Eye (tissue), 1 donor: ENCODE measurements at places on chromosomes 2 and 18.

DNA sequence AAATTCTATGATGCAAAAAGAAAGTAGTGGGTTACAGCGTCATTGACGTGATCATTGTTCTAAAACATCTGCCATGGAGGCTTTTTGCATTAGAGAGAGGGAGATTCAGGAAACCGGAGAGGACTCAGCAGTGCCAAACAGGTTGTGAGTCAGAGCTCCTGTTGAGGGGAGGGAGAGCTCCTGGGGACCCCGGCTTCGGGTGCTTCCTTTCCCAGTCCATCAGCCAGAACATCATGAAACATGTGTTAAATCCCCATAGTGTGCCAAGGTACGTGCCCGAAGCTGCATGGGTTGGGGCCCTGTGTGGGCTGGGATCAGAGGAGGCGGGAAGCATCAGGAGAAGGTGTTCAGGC is 791 bp upstream of the CYRIA start:
- DNase-seq: no peak

DNA sequence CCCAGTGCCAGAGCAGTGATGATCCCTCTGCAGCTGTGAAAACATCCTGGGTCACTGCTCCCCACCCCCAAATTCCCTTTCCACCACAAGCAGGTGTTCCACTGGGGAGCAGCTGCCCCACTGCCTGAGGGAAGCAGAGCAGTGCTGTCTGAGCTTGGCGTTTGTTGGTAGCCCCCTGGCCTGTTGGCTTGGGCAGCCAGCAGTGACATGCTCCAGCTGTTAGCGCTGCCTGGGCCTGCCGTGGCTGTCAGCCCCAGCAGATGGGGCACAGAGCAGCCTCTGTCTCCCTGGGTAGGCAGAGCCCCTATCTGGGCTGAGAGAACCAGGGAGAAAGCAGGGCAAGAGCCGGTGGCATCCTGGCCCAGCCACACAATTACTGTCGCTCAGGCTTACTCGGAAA is 247.7 kb downstream of the GLI2 start:
- peak; percentile 32 for DNase-seq

GRCh38 chr2:64541547-64541946 is 17.4 kb downstream of the AFTPH start:
- no peak for DNase-seq

GRCh38 chr2:86017901-86018896 is 87.5 kb downstream of the POLR1A start:
- DNase-seq: no peak

GRCh38 chr2:177051278-177051677 is 161.3 kb upstream of the HNRNPA3 start:
- DNase-seq: no peak

GRCh38 chr2:177597759-177598158 is 205.2 kb downstream of the AGPS start:
- DNase-seq: peak; percentile 44

GRCh38 chr2:23468474-23469141 is 83.6 kb downstream of the KLHL29 start:
- no peak for DNase-seq

DNA sequence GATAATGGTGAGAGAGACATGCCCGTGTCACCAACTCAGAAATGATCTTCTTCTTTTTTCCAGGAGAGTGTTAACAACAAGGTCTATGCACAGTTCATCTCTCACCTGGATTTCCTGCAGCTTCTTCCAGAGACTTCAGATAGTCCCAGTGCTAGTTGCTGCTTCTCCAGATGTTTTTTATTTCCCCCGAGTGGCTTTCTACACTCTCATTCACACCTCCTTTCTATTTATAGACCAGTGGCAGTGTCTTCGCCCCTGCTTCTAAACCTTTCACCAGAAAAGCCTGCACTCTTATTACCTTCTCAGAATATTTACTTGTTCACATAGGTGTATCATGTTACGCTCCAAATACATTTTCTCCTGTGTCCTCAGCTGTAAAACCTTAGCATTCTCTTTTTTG is 558.8 kb upstream of the CHAC2 start:
- no peak for DNase-seq

DNA sequence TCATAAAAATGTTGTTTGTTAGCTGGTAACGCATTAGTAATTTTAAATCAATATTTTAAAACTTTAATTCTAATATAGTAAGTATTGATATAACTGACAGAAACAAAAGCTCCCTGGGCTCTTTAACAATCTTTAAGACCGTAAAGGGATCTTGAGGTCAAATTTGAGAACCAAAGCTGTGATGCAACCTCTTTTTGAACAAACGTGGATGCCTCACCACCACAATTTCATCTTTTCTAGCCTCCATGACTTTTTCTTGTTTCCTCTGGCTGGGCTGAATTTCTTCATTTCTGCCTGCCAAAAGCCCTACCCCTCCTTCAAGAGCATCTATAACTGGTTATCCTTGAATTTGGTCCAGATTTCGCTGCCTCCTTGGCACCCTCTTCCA is 563 bp upstream of the POLE4 start:
- no peak for DNase-seq

DNA sequence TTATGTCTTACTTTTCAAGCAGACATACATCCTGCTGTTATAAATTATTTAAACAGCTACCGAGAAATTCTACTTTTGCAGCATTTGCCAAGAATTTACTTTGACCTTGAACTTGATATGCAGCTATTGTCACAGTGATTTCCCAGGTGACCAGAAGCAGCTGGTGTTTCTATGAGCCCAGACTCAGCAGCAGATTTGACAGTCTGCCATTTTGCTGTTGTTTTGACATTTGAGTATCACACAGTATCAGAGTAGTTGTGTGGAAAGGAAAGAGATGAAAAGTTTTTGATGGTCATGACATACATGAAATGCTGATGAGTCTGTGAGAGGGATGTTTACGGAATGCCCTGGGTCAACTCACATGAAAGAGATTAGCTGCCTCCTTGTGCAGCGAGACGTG is 6.6 kb upstream of the CCDC195 start:
- peak; percentile 67 for DNase-seq

DNA sequence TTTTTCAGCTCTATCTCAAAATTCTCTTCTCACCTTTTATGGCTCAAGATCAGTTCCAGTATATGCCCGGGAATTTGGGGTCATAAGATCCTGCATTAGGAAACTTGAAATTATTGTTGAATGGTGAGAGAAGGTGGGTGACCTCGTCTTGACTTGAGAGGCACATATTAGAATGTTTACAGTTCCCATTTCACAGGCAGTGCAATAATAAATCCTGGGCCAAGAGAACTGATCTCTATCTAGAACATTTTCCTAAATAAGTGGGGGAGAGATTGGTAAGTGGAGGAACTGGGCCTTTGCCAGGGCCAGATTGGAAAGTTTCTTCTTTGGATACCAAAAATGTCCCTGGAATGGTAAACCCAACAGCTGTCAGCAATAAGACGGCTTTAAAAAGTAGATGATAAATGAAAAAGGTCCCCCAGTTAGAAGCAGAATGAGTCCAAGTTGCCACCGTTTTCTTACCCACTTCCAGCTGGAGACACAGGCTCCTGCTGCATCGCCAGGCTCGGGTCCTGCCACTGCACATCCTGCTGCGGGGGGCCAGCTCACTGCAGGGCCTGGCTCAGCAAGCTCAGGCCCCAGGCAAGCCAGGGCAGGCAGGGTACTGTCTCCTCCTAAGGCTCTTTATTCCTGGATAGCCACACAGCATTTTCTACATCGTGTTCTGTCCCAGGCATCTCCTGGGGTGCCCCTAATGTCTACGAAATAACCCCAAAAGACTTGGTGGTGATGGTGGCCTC is 126.4 kb upstream of the EPAS1 start:
- no peak for DNase-seq

DNA sequence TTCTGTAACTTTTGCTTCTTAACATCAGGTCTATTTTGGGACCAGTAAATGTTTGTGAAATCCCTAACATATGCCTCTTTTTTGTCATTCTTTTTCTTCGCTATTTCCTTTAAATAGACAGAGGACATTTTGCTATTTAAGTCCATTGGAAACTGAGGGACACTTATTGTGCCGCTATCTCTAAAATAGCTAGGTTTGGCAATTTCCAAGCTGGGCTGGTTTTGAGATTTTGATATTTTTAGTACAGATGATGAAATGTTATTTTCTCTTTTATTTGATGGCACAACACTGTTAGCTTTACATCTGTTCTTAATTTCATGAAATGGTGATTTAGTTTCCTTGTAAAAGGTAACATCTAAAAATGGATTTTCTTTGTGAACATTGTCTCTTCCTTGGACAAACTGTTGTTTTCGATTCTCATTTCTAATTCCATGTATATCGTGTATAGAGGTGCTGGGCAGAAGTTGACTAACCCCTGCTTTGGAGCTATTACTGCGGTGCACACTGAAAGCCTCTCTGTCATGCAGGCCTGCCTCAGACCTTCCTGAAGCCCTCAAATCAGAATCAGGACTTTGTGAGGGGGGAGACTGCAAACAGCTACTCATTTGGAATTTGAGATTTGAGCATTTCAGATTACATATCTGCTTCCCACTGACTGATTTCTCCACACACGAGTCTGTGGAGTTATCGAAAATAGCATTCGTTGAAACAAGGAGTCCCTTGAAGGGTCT is 594 bp downstream of the RAD51AP2 start:
- no peak for DNase-seq

DNA sequence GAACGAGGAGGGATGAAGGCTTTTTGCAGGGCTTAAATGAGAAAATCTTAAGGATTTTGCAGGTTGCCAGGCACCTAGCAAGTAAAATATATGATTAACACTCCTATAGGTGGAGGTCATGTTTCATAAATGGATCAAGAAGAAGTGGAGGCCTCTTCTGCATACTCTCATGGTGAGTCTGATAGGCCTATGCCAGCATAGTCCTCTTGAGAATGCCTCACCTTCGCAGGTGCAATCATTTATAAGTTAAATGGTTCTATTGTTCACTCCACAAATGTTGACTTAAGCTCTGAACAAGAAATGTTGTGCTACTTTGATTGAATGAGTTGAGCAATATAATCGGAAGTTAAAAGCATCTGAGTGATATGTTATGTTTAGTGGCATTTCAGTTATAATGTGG is 12.1 kb downstream of the LRRTM1 start:
- DNase-seq: no peak

DNA sequence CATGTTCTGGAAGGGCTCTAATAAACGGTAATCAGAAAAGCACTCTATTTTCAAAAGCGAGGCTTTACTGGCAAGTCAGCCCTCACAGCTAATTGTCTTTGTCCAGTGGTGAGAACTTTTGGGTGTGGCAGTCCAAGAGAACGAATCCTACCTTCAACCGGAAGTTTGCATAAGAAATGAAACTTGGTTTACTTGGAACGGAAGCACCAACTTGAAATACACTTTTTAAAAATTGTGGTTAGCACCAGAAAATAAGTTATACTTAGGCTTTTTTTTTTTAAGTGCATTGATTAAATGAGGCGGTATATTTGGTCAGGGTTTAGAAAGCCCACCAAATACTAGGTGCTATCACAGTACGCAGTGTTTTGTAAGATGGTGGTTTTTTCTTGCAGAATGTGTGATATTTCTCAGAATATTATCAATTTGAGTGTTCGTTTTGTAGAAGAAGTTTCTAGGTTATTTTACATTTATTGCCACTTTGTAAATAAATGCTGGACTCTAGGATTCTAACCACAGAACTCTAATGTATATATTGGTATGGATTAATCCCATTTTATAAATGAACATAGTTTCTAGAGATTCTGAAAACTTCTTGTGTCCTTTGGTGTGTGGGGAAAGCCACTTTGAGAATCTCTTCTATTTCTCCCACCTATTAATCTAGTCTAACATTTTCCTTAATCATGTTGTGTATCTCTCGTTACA is 1.2 kb downstream of the MYL12A start:
- peak; percentile 42 for DNase-seq

DNA sequence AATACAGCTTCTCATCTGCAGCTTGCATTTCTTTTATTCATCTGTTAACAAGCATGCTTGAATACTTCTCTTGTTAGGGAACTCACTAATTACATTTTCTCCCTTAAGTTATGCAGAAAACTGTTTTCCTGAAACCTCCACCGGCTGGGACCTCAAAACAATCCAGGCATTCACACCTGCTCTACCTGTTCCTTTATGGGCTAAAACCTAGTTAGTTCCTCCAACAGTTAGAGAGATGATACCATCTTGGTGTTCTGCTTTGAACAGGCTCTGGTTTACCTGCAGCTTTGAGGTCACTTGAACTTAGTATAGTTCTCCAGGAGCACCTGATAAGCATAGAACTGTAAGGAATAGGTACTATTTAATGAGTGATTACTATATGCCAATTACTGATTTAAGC is 6.1 kb downstream of the PLEK start:
- no peak for DNase-seq

DNA sequence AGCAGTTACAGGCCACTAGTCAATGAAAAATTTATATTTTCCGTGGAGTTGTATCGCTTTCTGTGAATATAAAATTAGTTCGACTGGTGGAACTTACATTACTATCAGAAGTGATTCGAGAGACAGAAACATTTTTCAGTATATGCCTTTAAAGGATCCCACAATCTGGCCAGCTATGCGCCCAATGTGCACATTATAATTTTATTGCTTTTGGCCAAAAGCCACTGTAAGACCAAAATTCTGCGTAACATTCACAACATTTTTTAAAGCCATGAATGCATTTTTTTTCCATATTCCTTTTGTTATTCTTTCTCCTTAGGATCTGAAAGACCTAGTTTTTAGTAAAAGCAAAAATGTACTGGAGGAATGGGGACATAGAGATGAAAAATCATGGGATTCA is 131.0 kb upstream of the CHAC2 start:
- no peak for DNase-seq

DNA sequence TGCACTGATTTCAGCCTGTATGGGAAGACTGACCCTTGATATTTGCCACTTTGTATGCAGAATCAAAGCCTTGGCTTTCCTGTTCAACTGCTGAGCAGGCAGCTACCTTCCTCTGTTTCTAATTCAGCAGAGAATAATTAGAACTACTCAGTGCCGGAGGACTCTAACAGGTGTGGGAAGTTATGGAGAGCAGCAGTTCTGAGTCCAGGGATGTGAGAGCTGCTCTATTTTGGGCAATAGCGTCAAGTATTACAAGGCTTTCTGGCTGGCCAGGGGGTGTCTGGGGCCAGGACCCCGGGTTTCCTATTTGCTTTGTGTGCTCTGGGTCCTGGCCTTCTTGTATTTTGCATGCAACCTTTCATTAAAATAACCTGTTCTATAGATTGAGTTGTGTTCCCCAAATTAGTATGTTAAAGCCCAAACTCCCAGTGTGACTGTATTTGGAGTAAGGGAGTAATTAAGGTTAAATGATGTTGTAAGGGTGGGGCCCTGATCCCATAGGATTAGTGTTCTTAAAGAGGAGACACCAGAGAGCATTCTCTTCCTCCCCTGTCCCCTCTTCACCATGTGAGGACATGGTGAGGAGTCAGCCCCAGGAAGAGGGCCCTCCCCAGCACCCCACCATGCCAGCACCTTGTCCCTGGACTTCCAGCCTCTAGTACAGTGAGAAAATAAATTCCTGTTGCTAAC is 5.6 kb upstream of the NTSR2 start:
- no peak for DNase-seq

DNA sequence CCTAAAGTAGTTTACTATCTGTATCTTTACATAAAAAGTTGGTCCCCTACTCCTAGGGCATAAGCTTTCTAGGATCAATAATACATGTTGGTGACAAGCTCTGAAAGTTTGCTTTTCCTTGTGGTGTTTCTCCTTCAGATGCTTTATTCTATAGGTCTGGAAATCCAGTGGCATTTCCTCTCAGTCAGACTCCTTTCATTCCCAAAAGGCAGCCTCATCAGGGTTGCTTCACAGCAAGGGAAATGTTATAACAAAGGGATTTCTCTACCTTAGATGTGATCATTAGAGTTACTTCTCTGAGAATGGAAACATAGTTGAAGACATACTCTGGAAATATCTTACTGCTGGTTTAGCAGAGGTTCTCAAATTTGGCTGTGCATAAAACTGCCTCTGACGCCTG is 1072.4 kb upstream of the ZEB2 start:
- no peak for DNase-seq

- DNase-seq: peak; percentile 79
These were observed 39.5 kb downstream of the PTGR3 start for GRCh38 chr18:75169411-75169810.

- peak; percentile 65 for DNase-seq
These were observed 41.6 kb downstream of the TBC1D8 start for GRCh38 chr2:101109451-101110118.
